ENCODE measurements at places on chromosomes 2 and 18.

GRCh38 chr18:73985855-73986625, 161.6 kb downstream of the FBXO15 start:
- DNase-seq, result no peak

DNA sequence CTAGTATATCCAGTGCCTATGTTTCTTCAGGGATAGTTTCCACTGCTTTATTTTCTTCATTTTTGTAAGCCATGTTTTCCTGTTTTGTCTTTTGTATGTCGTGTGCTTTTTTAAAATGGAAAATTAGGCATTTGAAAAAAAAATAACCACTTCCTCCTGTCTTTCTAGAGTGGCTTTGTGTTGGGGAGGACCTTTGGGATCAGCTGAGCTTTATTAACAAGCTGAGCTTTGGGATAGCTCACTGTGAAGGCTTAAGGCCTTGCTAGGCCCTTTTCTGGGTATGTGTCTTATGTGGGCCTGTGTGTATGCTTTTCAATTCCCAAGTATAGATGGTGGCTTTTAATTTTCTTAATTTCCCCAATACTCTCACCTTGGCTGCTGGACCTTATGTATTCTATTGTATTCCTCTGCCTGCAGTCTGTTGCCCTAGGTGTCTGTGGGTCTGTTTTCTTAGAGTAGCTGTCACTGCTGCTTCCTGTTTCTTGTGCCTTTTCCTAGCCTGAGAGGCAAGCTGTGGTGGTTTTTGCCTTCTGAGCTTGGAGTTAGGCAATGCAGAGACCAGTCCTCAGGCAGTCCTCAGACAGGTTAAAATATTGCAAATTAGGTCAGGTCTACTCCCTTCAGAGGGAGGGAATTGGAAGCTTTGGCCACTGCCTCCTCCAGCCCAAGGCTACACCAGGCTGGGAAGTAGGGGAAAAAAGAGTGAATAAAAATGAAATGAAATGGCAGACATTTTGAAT, 134.7 kb downstream of the LDLRAD4 start:
- DNase-seq, result no peak

DNA sequence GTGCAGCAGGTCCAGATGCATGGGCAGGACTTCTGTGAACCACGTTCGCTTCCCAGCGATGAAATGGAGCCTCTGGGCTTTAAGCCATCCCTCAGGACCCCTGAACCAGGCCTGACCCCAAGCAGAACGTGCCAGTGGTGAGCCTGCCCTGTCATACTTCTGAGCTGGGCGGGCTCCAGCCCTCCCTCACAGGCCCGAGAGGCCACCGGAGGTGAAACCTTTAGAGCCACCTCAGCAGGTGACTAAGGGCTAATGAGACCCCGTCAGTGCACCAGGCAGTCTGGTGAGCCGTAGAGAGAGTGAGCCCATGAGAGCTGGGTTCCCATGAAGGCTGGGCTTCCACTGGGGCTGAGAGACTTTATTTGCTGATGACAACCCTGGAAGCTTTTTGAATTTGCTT, 8.9 kb upstream of the MAL start:
- no peak for DNase-seq

DNA sequence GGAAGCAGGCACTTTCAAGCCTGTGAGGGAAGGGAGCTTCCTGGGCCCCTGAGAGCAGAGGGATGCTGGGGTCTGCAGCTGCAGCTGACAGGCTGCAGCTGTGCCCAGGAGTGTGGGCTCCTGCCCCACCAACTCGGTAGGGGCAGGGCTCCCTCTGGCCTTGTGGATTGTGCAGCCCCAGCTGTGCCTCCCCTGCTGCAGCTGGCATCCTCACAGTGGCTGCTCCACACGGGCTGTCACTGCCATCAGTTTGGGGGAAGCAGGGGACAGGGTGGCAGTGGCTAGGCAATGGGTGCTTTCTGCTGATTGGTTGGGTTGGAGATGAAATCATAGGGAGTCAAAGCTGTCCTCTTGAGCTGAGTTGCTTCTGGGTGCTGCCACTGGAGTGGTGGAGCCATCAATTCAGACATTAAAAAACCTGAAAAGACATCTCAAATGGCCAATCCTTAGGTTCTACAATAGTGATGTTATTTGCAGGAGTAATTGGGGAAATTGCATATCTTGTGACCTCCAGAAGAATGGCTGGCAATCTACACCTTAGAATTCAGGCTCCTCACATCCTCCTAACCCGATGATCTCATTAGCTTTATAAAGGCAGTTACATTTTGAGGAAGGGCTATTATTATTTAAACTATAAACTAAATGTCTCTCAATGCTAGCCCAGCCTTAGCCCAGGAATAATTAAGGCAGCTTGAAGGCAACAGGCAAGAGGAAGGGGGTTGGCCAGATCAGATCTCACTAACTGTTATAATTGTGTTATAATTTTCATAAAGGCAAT, 41.3 kb downstream of the FAM171B start:
- no peak for DNase-seq

DNA sequence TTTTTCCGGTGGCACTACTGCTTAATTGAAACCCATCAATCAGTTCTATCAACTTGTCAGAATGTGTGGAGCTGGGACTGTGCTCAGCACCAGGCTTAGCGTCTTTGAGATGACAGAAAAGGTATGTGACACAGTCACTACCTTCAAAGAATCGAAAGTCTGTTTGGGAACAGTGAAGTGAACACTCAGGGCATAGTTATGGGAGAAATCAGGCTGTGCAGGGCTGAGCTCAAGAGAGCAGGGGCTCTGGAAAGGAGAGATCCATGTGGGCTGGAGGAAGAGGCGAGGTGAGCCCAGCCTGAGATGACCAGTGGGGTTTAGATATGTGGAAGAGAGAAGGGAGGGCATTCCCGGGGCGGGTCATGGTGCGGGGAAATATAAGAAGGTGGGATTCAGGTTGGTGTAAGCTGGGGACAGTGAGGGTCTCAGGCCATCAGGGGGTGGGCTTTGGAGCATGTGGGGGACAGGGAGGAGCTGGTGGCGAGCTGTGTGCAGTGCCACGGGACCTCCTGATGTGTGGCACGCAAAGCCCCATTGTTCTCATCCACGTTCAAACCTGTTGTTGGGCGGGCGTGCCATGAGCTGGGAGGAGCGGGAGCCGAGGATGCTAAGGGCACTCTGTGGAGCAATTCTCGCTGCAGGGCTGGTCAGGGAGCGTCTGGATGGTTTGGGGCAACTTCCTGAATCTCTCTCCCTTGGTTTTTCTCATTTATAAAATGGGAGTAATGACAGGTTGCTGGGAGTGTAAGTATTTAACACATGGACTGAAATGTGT, 72.5 kb downstream of the VAPA start:
- no peak for DNase-seq

DNA sequence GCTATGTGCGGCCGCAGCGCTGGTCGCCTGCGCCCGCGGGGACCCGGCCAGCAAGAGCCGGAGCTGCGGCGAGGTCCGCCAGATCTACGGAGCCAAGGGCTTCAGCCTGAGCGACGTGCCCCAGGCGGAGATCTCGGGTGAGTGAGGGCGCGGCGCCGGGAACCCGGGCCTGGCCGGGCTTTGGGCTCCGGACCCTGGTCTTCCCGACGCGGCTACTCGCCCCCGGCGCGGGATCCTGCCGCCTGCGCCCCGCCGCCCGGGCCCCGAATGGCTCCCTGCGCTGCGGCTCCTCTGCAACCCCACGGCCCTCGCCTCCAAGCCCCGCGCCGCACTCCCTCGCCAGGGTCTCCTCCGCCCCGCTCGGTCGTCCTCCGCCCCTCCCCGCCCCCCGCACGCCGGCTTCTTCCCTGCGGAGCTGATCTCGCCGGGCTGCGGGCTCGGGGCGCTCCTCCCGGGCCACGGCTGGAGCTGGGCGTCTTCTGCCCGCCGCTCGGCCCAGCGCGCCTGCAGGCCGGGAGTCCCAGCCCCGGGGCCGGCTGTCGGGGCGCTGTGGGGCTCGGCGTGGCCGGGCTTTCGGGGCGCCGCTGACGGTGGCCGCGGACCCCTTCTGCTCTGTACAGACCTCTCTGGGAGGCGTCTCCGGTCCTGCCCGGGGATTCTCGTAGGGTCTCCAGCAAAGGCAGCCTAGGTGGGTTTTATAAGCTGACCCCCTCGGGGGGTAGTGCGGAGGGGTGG, 652 bp downstream of the GPC1 start:
- peak; percentile 20 for DNase-seq

DNA sequence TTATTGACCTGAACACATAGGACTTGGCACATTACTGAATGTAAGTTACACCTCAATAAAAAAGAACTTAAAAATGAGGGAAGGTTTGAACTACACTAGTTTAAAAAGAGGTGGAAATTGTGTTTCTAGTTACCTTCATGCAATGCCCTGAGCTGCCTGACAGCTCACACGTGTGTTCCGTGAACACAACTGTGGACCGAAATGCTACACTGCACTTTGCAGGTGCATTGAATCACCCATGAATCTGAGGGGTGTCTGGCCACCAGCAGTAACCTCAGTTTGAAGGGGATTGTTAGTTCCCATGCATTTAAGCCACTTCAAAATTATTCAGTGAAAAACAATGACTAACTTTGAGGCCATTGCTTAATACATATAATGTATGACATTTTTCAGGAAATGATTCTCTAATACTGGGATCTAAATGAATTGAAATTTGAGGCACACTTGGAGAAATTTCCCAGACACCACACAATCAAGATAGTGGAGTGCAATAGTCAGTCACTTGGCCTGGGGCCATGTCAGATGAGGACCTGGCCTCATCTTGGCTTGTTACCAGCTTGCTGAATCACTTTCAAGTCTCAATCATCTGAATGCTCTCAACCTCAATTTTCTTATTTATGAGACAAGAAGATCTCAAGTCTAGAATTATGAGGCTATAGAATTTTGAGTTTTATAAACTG, 59.3 kb downstream of the MYL12B start:
- DNase-seq, result no peak

GRCh38 chr2:223549215-223549614, 52.9 kb downstream of the SCG2 start:
- no peak for DNase-seq

GRCh38 chr2:28047681-28048080, 157.2 kb downstream of the BABAM2 start:
- no peak for DNase-seq

DNA sequence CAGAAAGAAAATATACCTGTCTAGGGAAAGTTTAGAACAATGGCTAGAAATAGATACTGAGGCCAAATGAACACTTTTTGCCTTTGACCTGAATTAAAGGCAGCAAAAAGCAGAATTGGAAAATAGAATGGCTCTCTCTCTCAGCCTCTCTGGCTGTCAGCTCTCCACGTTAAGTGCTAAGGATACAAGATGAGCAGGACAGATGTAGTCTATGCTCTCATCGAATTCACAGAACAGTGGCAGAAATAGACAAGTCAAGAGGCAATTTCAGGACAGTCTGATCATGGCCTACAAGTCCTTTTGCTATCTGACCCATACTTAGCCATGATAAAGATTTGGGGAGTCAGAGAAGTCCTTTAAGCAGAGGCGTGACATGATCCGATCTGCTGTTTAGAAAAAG, 120.2 kb upstream of the CREB1 start:
- no peak for DNase-seq

DNA sequence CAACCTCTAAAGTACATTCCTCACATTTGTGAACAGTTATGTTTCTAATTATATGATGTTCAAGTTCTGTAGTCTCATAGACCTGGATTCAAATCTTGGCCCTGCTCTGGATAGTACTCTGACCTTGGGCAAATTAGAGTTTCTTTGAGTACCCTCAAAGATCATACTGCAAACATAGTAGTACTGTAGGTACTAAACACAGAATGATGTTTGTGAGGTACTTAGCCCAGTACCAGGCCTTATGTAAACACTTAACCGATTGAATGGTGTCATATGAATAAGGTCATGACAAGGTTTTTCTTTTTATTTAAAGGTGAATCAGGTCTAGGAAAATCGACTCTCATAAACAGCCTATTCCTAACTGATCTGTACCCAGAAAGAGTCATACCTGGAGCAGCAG, 19.1 kb downstream of the SEPTIN2 start:
- no peak for DNase-seq

- no peak for DNase-seq
Measured at GRCh38 chr18:75422341-75422910, 5.1 kb downstream of the SMIM21 start.

- DNase-seq, result no peak
Measured at GRCh38 chr2:136091899-136092298, 26.1 kb downstream of the CXCR4 start.

GRCh38 chr2:151325581-151326095, 31.8 kb upstream of the TNFAIP6 start:
- no peak for DNase-seq

DNA sequence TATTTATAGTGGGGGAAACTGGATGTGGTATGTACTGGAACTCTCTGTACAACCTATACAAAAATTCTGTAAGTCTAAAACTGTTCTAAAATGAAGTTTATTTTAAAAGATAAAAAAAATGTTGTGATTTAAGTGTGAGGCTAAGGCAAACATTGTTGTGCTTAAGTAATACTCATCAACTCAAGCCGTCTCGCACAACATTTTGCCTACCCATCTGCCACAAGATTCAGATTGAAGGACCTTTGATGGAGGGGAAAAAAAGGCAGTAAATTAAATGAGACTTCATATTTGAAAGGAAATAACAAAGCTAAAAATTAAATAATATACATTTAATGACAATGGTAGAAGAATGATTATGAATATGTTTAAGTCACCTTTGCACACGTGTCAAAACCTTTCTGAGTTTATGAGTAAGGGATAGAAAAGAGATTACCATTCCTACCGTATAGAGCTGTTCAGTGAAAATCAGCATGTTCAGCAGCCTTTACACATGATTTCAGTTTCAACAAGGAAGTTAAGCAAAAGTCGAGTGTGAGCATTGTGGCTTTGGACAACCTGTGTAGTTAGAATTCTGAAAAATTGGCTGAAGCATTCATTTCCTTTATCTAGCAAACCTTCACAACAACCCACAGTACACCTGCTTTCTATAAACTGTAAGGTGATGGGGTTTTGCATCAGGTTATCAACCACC, 499.3 kb downstream of the IRS1 start:
- DNase-seq, result no peak

DNA sequence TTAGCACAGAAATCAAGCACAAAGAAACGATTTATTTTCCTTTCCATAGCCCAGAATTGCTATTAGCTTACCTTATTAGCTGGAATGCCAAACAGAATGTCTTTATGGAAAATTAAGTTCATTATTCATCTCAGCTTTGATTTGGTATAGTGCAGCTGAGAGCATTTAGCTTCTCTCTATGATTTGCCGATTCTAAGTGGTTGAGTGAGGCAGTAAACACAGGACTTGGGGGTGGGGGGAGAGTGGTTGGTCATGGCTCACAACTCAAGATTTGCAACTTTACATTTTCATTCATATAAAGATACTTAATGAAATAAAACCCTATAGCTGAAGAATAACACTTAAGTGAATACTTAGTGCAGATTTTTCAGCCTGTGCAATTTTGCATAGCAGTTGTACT, 395.2 kb downstream of the TGIF1 start:
- DNase-seq, result no peak

- no peak for DNase-seq
Measured at GRCh38 chr2:233556881-233557736, 9.5 kb downstream of the USP40 start.

- DNase-seq, result no peak
Measured at GRCh38 chr2:121626777-121627524, 22.3 kb downstream of the CLASP1 start.

GRCh38 chr2:226661789-226662545, 137.7 kb downstream of the IRS1 start:
- DNase-seq, result no peak

GRCh38 chr2:60806988-60807681, 51.1 kb downstream of the PAPOLG start:
- peak; percentile 81 for DNase-seq

GRCh38 chr2:127627740-127628571, 18.0 kb upstream of the GPR17 start:
- DNase-seq, result no peak

All from activated CD8-positive, alpha-beta T cell treated with anti-CD3 and anti-CD28 coated beads for 36 hours (primary cell).